ENCODE measurements at places on chromosomes 3 and 15.
A peak's percentile ranks its signal among the peaks of the same experiment; 100 is the strongest.

- no peak for DNase-seq
Measured at GRCh38 chr3:154775821-154776548, 304.1 kb upstream of the MME start.

DNA sequence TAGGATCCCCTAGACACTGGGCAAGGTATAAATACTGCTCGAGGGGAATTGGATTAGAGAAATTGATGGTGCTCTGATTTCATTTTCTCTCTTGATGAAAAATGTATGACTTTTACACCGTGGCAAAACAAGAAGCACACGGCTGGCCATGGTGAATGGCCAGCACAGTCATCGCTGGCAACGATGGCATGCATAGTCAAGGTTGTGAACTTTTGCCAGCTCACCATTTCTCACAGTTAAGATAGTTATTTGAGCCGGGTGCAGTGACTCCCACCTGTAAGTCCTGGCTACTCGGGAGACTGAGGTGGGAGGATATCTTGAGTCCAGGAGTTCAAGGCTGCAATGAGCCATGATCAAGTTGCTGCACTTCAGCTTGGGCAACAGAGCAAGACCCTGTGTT, 95.4 kb downstream of the HMG20A start:
- no peak for DNase-seq

GRCh38 chr3:46882377-46883053, 5.0 kb downstream of the PTH1R start:
- DNase-seq, result no peak

- DNase-seq, result no peak
Measured at GRCh38 chr3:113231827-113232253, 20.5 kb downstream of the BOC start.

DNA sequence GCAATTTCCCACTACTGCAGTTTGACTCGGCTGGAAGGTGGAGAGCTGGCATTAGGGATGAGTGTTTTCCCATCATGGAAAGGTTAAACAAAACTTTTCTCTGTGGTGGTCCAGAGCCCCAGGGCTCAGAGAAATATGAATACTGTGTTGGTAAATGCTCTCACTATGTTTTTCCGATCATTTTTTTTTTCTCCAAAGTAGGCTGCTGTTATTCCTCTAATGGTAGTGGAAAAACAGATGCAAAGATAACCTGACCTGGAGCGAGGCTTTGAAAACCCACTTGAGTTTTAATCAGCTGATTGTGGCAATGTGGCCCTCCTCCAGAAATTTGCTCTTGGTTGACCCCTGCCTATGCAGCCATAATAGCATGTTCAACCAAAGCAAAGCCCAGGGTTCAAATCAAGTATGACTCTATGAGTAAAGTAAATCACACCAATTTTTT, 320.8 kb upstream of the CTNNB1 start:
- no peak for DNase-seq

DNA sequence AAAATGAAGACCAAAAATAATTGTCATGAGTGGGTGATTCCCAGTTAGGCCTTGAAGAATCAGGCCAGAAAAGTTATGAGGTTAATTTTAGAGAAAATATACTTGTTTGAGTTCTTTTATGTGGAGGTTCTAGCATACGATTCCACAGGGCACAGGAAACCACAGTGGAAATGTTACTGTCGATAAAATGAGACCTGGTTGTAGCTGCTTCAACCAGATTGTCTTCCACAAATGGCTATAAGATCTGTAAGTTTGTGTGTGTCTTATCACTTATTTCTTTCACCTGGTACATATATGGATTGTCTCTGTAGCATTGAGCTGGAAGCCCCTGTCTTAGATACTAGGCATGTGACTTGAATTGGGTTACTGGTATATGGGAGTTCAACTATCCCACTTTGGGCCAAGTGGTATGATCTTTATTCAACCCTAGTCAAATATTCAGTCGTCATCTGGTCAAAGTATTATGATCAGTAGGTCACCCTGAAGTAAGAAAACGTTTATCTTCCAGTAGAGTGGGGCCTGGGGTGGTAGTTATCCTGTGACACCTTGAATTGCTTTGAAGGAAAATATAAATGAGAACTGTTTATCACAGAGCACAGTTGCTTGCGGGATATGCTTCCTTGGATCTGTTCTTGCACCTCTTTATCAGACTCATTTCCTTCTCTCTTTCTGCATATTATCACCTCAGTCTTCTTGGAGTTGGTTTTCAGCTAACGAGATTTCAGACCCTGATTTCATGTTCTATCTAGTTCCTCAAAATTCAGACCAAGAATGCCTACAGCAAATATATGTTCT, 21.5 kb upstream of the ZNF609 start:
- no peak for DNase-seq

GRCh38 chr15:82739086-82739485, 29.4 kb upstream of the AP3B2 start:
- no peak for DNase-seq

- no peak for DNase-seq
Measured at GRCh38 chr15:48422401-48422800, 91.2 kb downstream of the DUT start.

- DNase-seq, result no peak
Measured at GRCh38 chr3:177421481-177421785, 224.2 kb upstream of the TBL1XR1 start.

GRCh38 chr3:193825617-193826016, 232.6 kb downstream of the OPA1 start:
- no peak for DNase-seq

DNA sequence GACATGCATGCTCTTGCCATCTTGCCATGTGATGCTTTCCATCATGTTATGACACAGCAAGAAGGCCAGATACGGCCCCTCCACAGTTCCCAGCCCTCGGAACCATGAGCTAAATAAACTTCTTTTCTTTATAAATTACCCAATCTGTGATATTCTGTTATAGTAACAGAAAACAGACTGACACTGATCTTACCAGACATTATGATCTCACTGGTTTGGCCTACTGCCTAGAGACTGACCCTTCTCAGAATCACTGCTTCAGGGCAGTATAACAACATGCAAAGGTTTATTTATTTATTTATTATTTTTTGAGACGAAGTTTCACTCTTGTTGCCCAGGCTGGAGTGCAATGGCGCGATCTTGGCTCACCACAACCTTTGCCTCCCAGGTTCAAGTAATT, 14.0 kb downstream of the ZNF619 start:
- no peak for DNase-seq

DNA sequence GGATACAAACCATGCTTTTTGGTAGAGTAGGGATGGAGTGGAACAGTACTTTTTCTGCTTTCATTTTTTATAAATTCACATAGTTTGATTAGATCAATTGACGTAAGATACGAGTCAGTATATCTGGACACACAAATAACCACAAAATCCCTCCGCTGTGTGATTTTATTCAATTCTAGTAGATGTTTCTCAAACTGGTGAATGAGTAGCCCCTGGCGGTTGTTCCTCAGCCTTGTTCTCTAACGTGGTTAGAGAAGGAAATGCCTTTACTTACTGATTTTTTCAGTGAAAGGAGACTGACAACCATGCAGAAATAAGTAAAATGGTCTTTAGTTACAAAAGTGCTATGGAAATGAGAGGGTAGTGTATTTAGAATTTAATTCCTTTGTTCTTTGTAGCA, 161.0 kb downstream of the TCF12 start:
- DNase-seq, result no peak

DNA sequence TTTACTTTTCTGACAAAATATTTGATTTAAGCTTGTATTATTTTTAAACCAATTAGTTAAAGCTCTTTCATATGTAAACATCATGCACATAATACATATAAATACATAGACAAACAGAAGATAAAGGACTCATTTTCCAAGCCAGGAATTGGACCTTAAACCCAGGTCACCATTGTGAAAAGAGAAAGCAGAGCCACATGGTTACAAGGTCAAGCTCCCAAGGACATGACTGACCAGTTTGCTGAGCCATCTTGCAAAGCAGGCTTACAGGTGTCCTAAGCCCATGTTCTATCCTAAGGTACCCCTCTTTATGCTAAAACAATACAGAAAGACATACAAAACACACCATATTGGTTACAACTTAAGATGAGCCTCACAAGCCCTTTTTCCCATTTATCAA, 50.5 kb upstream of the DNAJC19 start:
- DNase-seq, result no peak

DNA sequence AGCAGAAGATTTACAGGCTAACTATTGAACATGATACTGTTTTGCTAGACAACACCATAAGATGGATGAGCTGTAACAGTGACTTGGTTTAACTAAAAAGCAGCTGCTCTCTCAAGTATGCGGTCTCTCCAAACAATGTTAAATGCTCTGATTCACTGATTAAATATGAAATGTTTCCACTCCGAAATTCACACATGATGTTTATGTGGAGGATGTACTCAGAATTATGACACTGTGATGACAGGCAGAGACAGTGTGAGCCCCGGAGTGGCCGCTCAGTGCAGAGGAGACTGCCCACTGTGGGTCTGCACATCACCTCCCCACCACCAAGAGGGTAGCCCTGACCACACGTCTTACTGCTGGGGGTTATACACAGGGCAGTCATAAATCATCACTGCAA, 83.9 kb upstream of the MEX3B start:
- DNase-seq, result no peak

DNA sequence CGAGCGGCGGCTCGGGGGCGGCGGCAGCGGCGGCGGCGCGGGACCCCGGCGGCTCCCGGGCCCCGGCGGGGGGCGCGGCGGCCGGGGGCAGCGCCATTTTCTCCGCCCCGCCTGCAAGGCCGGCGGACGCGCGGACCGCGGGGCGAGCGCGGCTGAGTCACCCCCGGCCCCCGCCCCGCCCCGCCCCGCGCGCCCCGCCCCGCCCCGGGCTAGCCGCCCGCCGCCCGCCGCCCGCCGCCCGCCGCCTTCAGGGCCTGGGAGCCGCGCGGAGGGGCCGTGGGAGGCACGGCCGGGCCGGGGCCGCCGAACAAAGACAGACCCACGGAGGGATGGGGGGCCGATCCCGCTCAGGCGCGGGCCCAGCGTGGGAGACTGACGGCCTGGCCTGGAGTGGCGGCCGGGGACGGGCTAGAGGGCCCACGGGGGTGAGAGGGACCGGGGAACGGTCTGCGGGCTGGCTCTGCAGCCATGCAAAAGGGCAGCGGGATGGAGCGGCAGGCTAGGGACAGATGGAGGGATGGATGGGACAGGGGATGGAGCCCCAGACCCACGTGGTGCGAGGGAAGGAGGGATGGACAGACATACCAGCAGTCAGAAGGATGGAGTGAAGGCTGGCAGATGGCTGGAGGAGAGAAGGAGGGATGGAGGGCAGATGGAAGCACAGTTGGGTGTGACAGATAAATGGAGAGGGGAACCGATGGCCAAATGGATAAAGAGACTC, at the start of gene EIF4E3:
EIF4E3 (minus strand) TSS at position 132 of the 721 bp plus-strand sequence; CDS start at position 97, 35 bp downstream.
- DNase-seq, result no peak

DNA sequence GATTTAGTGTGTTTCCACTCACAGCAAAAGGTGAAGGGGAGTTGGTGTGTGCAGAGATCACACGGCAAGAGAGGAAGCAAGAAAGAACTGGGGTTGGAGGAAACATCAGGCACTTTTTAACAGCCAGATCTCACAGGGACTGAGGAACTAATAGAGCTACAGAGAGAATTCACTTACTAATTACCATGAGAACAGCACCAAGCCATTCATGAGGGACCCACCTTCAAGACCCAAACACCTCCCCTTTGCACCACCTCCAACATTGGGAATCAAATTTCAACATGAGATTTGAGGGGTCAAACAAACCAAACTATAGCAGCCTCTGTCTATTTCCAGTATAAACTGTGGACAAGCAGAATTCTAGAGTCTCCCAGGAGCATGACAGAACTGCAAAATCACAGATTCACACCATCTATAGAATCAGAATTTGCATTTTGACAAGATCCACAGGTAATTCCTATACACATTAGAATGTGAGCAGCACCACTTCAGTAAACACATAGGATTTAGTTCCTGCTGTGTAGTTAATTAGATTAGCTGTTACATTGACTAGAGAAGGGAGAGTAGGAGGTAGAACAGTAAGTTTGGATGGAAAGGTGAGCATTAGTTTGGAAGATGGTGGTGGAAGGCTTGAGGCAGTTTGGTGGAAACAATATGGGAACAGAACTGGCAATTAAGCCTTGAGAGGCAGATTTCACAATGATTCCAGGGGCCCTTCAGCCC, 311.7 kb downstream of the NSUN3 start:
- no peak for DNase-seq

DNA sequence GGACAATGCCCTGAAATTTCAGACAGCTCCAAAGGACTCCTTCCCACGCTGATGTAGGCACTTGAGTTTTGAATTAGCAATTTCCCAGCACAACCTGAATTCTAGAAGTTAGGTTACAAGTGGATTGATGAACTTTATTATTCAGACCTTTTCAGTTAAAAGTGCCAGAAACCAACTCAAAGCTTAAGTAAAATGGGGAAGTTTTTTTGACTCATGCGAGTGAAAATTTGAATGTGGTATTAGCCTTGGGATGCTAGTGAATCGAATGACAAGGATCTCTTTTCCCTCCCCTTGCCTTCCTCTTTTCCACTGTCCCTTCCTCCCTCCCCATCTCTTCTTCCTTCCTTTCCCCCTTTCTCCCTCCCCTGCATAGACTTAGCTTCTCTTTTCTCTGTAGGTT, 295.1 kb upstream of the PROK2 start:
- DNase-seq, result no peak

DNA sequence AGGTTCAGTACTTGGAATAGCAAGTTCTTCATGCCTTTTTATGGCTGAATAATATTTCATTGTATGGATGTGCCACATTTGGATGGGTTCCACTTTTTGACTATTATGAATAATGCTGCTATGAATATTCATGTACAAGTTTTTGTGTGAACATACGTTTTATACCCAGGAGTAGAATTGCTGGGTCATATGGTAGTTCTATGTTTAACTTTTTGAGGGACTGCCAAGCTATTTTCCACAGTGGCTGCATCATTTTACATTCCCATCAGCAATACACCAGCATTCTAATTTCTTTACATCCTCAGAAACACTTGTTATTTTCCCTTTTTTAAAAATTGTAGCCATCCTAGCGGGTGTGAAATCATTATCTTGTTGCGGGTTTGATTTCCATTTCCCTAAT, 76.0 kb upstream of the PRR20G start:
- DNase-seq, result no peak

GRCh38 chr3:35404571-35404970, 234.8 kb upstream of the ARPP21 start:
- DNase-seq, result no peak

- DNase-seq, result no peak
Measured at GRCh38 chr3:163138258-163138657, 1641.7 kb downstream of the OTOL1 start.

DNA sequence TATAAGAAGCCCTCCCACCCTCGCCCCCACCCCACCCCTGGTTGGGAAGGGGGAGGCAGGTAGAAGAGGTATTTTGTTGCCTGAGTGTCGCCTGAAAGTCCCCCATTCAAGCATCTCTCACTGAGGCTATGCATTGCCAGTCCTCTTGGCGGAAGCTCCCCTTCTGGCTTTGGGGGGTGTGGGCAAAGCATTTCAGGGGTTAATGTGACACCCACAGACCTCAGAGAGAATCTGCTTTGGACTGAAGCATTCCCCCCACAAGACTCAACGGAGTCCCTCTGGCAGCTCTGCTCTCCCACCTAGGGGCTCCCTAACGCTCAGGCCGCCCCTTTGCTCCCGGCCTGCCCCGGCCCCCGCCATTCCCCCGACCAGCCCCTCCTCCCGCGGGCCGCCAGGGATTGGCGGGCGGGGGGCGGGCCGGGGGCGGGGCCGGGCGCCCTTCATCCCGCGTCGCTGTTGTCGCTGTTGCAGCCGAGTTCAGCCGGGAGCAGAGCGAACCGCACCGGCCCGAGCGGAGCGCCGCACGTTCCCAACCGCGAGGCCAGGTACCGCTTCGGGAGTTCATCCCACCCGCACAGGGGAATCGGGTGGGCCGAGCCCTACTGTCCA, at the start of gene SLC38A3:
SLC38A3 (plus strand) TSS at position 468 of the 609 bp plus-strand sequence. CDS start 8,929 bp downstream, outside the sequence.
- peak; percentile 82 for DNase-seq

Data from H1 (cell line).